ENCODE measurements at places on chromosomes 7 and 10.

DNA sequence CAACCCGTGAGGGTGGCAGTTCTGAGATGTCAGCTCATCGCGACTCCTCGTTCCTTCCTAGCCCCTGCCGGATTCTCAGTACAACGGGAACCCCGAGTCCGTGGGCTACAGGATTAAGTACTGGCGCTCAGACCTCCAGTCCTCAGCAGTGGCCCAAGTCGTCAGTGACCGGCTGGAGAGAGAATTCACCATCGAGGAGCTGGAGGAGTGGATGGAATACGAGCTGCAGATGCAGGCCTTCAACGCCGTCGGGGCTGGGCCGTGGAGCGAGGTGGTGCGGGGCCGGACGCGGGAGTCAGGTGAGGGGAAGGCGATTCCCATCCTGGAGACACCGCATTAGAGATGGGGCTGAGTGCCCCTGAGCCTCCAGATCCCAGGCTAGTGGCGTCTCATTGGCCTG lies 568.1 kb upstream of the FOXK1 start:
- no peak for DNase-seq

DNA sequence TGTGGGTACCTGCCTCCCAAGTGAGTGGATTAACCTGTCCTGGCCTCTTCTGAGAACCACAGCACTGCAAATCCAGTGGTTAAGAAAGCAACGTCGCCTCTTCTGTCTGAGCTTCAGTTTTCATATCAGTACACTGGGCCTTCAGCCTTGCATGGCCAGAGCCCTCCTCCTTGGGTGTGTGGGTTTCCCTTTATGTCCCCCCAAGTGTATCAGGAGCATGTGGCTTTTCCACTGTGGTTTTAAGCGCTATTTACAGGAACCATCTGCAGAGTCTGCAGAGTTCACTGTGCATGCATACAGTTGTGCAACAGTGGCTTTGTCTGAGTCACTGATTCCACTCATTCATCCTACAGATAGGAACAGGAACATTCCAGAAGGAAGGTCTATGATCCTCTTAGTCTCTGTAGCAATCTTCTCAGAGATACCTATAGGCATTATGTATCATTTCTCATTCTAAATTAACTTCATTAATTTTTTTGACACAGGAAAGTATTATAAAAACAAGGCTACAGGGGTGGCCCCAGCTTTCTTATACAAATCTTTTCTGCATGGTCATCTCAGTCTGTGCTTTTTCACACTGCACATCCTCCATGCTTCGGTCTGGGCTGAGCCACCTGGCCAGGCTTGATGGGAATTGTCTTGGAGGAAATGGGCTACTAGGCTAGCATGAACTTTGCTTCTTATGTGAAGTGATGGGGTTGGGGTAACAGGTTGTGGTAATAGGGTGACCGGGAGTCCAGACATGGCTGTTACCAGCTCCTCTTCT lies 17.1 kb downstream of the MBL2 start:
- DNase-seq = no peak

GRCh38 chr7:22338411-22338810 lies 18.5 kb downstream of the RAPGEF5 start:
- DNase-seq = no peak

- DNase-seq = no peak
Measured at GRCh38 chr10:97515271-97515978, 16.7 kb downstream of the UBTD1 start.

- DNase-seq = no peak
Measured at GRCh38 chr10:84825330-84825729, 496.9 kb downstream of the CCSER2 start.

- DNase-seq = no peak
Measured at GRCh38 chr7:148253629-148254028, 336.9 kb upstream of the C7orf33 start.

DNA sequence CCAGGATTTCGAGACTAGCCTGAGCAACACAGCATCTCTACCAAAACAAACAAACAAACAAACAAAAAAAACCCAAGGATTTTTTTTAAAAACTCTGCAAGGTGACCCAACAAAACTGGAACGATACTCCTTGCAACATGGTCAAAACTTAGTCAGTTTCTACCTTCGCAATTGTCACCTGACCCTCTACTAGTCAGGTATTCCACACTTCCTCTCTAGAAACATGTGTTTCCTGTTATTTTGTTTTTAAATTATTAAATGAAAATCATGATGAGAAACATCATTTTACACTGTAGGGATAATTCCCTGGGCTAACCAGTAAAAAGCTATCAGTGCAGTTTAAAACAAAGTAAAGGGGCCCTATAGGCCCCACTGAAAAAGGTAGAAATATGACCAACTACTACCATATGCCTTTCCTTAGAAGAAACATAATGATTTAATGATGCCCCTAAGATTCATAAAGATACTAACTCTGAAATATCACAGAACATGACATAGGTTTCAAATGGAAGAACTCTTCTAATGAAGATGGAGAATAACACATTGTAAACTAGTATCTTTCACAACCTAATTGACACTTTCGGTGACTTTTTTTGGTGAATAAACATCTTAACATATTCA lies 8.7 kb downstream of the BRAF start:
- no peak for DNase-seq

DNA sequence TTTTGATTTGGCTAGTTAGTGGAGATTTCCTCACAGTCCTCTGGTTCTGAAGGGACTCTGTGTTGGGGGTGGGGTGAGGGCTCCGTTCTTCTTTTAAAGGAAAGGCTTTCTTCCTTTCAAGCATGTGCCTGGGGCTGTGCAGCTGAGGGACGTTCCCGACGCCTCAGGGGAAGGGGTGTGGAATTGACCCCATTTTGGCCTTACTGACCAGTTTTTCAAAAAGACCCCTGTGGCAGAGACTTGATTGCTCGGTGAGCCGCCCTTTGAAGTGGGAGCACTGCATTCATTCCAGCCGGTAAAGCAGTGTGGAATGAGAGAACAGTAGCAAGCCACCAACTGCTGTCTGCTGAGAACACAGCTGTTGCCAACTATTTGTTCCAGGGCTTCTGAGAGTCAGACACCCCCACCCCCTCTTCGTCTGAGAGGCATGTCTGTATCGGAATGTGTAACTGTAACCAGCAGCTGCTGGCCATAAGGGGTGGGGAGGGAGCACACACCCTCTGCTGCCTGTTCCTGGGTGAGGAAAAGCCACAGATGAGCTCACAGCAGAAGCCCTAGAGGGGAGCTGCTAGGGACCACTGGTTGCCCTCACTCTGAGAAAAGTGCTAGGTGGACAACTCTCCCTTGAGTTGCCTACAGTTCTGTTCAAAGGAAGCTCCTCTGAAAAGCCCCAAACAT lies 33.2 kb downstream of the WBP1L start:
- DNase-seq = no peak

- DNase-seq = no peak
Measured at GRCh38 chr10:8829592-8829991, 775.1 kb downstream of the GATA3 start.

DNA sequence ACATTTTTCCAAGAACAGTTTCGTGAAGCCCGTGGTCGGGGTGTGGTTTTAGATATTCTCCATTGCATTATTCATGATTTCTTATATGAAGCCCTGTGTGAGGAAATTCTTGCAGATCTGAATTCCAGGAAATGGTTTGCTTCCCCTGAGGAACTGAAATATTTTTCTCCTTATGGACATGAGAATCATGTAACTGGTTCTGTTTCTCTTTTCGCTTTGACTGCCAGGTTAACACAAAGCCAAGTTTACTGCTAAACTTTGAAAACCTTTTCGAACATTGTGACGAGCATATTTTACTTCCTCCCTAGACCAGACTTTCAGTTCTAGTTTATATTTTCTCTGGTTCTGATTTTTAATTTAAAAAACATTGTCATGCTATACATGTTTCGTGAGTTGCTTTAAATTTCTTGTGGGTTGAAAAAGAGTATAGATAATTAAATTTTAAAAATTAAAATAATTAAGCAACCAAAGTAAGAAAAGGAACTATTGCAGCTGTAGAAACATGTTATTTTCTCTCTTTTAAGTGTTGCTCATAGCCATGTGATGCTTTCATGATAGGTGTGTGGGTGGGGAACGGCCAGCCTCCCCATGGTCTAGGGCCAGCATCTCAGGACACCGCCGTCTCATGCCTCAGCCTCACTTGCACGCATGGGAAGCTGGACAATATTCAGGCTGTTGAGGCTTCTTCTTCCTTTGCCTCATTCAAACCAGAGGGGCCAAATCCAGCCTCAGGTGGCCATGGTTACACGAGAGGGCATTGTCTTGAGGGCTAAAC lies 97.1 kb downstream of the CREB5 start:
- no peak for DNase-seq

- DNase-seq = no peak
Measured at GRCh38 chr10:19505320-19506312, 310.6 kb upstream of the PLXDC2 start.

- DNase-seq = peak; percentile 34
Measured at GRCh38 chr7:7970531-7971307, 2.1 kb downstream of the GLCCI1 start.

GRCh38 chr10:96309628-96310320 lies 5.5 kb downstream of the DNTT start:
- DNase-seq = no peak

- no peak for DNase-seq
Measured at GRCh38 chr10:34736976-34737771, 77.9 kb downstream of the PARD3 start.

DNA sequence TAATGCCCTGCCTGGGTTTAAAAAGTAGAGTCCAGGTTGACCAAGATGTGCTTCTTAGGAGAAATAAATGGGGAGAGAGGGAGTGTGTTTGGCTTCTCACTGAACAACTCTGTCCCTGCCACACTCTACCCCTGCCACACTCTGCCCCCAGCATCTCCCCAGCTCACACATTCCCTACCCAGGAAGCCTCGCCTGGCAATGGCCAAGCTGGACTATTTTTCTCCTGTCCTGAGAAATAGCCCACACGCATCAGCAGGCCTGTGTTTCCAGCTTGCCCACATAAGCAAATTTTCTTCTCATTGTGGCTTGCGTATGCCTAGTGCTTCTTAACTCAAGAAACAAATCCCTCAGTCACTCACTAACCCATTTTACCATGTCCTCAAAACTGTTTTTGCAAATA lies 1.8 kb downstream of the LRRC18 start:
- DNase-seq = no peak

- DNase-seq = no peak
Measured at GRCh38 chr10:92202536-92202935, 88.3 kb downstream of the CPEB3 start.

DNA sequence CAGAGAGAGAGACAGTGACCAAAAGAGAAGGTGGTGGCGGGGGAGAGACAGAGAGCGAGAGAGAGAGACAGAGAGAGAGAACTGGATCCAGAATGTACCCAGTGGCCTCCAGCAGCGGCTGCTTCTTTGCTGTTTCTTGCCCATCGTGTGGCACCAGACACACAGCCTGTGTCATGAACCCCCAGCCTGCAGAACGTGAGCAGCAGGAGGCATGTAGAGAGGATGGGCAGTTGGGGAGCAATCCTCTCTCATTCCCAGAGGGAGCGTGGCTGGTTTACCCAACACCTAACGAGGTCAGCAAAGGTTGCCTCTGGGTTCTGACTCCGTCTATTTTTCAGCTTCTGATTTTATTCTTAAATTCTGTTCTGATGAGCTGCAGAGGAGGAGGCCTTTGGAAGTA lies 168.1 kb downstream of the ADARB2 start:
- DNase-seq = no peak

- DNase-seq = no peak
Measured at GRCh38 chr10:54905578-54906192, 104.7 kb upstream of the PCDH15 start.

DNA sequence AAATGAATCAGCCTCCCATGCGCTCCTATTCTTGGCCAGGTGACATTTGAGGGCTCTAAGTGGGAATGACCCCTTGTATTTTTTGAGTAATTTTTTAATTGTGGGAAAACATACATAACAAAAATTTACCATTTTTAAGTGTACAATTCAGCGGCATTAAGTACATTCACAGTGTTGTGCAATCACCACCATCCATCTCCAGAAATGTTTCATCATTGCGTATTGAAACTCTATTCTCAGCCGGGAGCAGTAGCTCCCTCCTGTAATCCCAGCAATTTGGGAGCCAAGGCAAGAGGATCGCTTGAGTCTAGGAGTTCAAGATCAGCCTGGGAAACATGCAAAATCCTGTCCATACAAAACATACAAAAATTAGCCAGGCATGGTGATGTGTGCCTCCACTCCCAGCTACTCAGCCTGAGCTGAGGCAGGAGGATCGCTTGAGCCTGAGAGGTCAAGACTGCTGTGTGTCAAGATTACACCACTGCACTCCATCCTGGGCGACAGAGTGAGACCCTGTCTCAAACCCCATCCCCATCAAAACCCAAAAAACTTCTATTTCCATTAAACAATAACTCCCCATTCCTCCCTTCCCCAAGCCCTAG lies 2.5 kb downstream of the ANTXRL start:
- DNase-seq = no peak

- no peak for DNase-seq
Measured at GRCh38 chr7:157975401-157976372, 611.9 kb downstream of the PTPRN2 start.
